ENCODE measurements at places on chromosomes 7 and 10. TPM values are rescaled to one million over a fixed set of nuclear protein-coding genes. Genes with fewer than 3 reads are reported as not detected.

The ADAM12 gene
- 22.5 TPM for total RNA-seq

The PGAM2 gene
- total RNA-seq, result under 0.01 TPM

The TRPV5 gene
- total RNA-seq, result not detected

The FRMPD2 gene
- total RNA-seq, result under 0.01 TPM

The C7orf33 gene
- not detected for total RNA-seq

The COL1A2 gene
- 2,828 TPM for total RNA-seq

The RAB19 gene
- total RNA-seq, result not detected

The MNX1 gene
- not detected for total RNA-seq

The CYP26A1 gene
- total RNA-seq, result under 0.01 TPM

The FAM25G gene
- not detected for total RNA-seq

The PAX4 gene
- not detected for total RNA-seq

The FKBP6 gene
- total RNA-seq, result not detected

All from fibroblast of villous mesenchyme (primary cell).